ENCODE measurements at places on chromosomes 2 and 18.

- DNase-seq: no peak
Measured at GRCh38 chr2:85945586-85945985, 56.8 kb upstream of the ST3GAL5 start.

- peak; percentile 44 for DNase-seq
Measured at GRCh38 chr2:61469424-61470121, 1.3 kb downstream of the USP34 start.

DNA sequence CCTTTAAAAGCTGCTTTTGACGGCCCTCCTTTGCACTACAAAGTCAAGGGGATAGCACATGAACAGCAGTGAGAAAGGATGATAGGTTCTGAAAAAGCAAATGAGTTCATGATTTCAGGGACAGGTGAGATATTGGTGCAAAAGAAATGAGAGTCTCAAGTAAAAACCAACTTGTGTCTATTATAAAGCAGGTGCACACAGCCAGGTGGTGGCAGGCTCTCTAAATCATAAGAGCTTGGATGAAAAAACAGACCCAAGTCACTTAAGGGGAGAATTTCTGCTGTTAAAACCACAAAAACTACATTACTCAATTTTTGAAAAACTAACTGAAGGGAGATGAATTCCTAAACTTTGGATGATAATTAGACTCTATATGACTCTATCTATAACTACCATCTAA is 201.5 kb downstream of the SP3 start:
- no peak for DNase-seq

DNA sequence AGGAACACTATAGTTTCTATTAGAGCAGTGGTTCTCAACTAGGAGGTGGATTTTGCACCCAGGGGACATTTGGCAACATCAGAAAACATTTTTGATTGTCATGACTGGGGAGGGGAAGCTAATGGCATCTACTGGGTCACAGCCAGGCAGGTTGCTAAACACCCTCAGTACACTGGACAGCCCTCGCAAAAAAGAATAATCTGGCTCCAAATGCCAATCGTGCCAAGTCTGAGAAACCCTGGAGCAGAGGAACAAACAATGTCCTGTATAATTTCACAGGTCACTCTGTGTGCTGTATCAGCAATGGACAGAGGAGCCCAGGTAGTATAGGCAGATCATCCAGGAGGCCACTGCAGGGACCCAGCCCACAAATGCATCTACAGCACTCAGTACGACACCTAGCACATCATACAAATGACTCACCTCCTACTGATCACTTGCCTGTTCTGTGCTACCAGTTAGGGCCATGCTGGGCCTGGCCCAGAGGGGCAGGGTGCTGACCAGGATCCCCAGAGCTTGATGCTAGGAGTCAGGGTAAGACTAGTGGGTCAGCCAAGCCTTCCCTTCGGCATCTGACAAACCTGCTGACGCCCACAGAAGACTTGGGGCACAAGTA is 37.6 kb downstream of the SFXN5 start:
- DNase-seq: no peak

- no peak for DNase-seq
Measured at GRCh38 chr18:23143016-23143814, 7.9 kb downstream of the CABLES1 start.

DNA sequence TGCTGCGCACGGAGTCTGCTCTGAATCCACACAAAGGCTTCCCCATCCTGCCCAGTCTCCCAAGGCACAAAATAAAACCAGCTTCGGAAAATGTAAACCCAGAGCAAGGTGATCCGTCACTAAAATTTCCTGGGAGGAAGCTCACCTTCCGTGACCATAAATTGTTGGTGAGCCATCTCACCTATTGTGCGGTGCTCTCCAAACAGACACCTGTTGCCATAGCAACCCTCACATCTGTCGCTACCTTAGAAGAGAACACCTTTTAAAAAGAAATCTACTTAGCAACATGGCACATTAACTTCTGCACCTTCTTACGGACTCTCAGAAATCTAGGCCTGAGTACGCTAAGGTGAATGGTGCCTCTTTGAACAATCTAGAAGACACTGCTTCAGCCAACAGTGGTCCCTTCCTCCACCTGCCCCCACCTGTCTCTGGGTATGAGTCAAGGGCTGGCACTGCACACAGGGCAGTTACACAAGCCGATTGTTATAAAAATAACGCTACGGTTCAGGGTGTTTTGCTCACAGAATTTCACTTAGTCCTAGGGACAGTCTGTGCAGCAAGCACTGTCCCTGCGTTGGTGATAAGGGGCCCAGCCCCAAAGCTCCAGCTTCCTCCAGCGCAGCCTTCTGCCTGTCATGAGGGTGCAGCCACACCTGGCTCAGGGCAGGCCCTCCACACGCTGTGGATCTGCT is 114.9 kb upstream of the ID2 start:
- DNase-seq: no peak

DNA sequence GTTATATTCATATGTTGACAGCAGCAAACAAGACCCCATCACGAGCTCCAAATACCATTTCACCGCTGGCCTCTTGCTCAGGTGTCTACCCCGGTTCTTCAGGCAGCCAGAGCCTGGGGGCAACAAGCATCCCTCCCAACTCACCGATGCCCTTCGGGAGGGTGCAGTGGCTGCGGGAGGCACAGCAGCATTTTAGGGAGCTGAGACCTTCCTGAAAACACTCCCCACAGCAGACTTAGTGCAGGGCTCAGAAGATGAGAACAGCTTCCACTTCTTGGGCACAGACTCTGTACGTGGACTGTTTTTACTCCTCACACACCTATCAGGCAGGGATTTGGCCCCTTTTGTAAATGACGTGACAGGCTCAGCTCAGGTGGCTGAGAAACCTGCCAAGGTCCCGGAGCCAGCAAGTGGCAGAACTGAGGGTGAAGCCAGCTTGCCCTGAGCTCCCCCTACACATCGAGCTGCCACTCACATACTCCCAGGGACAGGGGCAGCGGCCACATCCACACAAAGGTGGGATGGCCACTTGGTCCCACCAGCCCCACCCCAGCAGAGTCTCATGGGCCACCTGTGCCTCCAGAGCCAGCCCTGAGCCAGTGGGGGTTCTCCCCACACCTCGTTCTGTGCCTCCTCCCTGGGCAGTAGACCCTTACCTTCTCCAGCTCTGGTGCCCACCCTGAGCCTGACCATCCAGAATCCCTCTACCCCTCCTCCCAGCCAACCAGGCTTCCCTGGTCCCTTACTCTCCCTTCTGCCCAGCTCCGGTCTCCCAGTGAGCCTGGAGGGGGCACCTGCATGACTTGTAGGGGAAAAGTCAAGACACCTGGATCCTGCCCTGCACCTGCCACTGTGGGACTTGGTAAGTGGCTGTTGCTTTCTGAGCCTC is 28.5 kb downstream of the CYP27C1 start:
- no peak for DNase-seq

DNA sequence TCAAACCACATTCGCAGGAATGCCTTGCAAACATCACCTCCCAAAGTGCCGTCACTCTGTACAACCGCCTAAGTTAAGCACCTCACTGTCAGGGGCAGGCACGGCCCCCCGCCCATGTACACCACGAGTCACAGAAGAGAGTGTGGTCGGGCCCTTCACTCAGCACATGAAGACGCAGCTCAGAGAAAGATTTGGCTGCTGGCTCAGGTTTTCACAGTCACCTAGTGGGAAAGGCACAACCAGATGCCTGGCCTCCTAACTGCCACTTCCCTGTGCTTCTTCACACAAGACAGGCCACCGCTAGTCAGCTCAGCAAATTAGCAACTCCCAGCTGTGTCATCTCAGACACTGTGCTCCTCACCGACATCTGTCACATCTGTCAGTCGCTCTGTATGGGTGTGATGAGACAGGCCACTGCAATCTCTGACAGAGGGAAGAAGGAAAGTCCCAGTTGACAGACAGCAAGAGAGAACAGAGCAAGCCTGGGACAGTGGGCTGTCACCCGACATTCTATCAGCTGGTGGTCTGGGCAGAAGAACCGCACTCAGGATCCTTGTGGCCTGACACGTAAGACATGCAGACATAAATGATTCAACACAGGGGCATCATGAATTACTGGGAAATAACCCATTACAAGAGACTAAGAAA is 60.8 kb downstream of the CRACDL start:
- no peak for DNase-seq

GRCh38 chr18:50726960-50727589 is 92.7 kb downstream of the MRO start:
- no peak for DNase-seq

DNA sequence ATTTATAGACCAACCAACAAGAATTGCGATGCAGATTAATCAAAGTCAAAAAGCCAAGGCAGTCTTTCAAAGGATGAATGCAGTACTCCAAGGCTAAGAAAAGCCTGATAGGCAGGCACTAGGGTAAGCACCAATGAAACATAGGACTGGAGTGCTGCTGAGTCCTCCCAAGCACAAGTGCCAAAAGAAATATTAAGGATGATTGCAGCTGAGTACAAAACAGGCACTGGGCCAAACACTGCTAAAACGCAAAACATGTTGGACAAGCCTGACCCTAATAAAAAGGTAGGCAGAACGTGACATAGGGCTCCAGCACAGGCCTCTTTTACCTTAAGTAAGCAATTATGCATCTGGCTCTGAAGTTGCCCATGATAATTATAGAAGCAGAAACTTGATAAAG is 160.1 kb upstream of the LRP1B start:
- DNase-seq: peak; percentile 2

GRCh38 chr2:47309472-47309951 is 93.4 kb upstream of the MSH2 start:
- DNase-seq: no peak

- no peak for DNase-seq
Measured at GRCh38 chr2:240138254-240138984, 2.0 kb downstream of the OTOS start.

DNA sequence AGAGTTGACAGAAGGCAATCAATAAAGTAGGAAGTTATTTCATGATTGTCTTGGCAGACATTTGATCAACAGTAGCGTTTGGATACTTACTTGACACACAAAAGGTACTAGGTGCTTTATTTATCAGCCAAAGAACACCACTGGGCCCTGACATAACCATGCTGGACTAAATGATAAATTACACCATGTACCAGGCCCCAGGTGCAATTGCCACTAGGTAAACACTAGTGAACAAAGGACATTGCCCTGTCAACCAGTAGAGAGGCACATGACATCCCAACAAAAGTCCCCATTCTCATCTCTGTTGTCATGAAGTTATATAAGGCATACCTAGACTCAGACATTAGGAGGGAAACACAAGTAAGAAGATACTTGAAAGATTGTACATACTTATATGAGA is 747.2 kb downstream of the SATB2 start:
- no peak for DNase-seq

DNA sequence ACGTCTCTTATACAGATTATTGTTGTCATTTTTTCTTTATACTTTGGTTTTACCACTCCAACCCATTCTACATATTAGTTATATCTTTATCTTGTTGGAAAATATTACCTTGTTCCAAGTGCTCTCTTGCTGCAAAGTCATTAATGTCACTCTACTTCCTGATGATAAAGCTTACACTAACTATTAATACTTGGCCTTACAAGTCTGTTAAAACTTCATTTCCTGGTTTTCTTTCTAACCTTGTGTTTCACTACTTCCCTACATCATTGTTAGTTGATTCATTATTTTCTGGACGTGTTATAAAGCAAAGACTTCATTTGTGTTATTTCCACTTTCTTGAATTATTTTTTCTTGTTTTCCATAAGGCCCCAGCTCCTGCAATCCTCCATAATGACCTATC is 382.6 kb upstream of the CDH20 start:
- DNase-seq: no peak

- no peak for DNase-seq
Measured at GRCh38 chr2:189134485-189134884, 45.1 kb downstream of the COL5A2 start.

- no peak for DNase-seq
Measured at GRCh38 chr2:218954541-218955300, 4.7 kb upstream of the CDK5R2 start.

GRCh38 chr2:211426240-211426639 is 869.8 kb downstream of the CPS1 start:
- no peak for DNase-seq

DNA sequence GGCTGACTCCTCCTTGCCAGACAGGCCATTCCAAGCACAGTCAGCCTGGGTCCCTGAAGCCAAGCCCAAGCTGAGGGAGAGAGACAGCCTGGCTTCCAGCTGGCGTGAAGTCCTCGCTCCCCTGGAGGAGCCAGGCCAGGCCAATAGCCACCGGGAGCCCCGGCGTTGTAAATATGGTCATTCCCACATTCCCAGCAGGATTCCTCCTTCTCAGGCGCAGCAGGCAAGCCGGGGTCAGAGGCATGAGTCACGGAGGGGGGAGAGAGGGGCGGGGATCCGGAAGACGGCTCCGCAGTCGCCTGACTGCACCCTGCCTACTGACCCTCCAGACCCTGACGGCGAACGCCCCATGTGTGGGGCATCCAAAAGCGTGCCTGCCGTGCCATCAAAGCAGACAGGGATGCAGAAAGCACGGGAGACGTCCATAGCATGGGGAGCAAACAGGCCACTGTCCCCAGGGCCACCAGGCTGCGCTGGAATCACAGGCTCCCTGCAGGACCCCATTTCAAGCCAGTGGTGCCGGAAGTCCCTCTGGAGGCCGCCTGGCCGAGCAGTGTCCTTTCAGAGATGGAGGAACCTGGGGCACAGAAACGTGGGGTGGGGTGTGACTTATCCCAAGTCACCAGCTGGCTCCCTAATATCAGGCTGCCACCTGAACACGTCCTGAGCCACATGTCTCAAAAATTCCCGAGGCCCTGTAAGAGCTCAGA is 48.2 kb downstream of the TWIST2 start:
- peak; percentile 66 for DNase-seq

DNA sequence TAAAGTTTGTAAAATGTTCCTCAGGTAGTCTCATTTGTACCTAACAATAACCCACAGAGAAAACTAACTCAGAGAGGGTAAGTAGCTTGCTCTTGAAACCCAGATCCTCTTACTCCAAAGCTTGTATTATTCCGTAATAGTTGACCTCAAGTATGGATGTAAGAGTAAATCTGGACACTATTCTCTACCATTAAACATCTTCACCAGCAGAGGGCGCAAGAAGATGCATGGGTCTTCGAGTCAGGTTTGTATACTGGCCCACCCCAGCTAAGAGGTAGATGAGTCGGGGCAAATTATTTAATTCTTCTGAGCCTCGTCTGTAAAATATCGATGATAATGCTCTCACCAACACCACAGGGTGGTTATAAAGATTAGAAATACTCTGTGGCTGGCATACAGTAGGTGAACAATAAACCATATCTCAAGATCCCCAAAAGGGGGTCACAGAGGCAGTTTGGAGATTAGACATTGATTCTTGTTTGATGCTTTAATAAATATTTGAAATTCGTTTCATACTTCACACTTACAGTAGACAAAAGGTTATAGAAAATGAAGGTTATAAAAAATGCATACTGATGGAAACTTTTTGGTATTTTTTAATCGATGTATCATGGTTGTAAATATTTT is 3.5 kb upstream of the CABLES1 start:
- DNase-seq: peak; percentile 91

GRCh38 chr2:238669581-238670080 is 178.3 kb upstream of the TWIST2 start:
- no peak for DNase-seq

- DNase-seq: no peak
Measured at GRCh38 chr2:106581755-106582147, 94.6 kb downstream of the CD8B2 start.

- DNase-seq: peak; percentile 49
Measured at GRCh38 chr2:158818511-158818910, 23.4 kb downstream of the DAPL1 start.

Measured in cardiac fibroblast (primary cell).